Ureter (tissue), 1 donor: ENCODE measurements at places on chromosomes 3 and 15. TPM values are rescaled to one million over a fixed set of nuclear protein-coding genes. Genes with fewer than 3 reads are reported as not detected.

The CACNA1D gene
- 84.4 TPM for total RNA-seq

The FOXL2 gene
- not detected for total RNA-seq

DNA sequence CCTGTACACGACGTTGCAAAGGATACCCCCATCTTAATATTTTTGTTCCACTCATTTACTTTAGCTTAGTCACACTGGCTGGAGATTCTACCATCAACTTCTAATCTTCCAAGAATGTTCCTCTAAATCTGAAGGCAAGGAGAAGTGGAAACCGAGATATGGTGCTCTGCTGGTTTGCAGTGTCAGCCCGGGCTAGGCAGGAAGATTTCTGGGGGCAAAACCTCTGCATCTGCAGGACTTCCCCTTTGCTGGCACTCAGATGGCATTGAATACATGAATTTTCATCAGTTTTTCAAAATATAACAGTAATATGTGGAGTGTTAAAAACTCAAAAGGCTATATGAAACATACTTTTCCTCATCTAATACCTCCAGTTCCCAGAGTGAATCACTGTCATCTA lies 240.4 kb downstream of the RPLP1 start:
- no peak for DNase-seq

The TRAT1 gene
- total RNA-seq = 0.96 TPM

DNA sequence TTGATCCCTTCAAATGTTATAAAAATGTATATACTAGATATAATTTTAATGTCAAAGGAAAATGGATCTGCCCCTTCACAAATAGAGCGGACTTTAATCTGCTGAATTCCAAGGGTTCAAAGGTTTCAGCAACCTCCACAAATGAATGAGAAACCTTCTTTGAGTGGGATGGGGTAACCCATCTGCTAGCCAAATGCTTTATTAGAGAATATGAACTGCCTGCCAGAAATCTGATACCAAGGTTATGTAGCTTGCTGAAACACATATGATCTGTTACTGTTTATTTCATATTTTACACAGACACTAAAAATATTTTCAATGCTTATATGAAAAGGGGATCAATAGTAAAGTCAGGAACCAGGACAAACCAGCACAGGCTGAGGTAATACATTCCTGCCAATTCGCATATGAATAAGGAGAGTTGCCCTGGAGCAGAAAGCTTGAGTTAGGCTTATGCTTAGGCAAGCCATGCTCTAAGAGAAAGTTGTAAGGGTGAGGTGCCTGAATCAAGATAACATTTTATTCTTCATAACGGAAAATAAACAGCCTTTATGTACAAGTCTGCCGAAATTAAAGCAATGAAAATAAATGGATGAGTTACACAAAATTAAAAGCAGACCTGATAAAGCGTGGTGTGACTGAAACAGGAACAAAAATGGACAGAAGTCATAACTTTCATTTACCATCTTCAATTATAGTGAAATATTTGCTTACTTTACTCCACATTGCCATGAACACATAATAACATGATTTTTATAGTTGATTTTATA lies 26.5 kb downstream of the PLOD2 start:
- no peak for DNase-seq
